ENCODE measurements at places on chromosomes 6 and 20.

DNA sequence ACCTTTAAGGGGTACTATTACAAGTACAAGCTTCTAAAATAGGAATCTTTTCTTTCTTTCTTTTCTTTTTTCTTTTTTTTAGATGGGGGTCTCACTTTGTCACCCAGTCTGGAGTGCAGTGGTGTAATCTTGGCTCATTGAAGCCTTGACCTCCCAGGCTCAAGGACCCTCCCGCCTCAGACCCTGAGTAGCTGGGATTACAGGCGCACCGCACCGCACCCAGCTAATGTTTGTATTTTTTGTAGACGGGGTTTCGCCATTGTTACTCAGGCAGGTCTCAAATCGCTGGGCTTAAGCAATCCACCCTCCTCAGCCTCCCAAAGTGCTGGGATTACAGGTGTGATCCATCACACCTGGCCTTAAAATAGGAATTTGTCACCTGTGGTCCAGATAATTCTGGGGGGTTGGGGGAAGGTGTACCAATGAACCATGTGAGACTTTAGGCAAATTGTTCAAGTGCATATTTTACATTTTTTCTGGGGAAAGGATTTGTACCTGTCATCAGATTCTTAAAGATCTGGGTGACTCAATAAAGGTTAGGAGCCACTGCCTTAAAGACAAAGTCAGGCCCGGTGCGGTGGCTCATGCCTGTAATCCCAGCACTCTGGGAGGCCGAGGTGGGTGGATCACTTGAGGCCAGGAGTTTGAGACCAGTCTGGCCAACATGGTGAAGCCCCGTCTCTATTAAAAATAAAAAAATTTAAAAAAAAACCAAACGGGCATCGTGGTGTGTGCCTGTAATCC is 19.7 kb upstream of the SYNJ2 start:
- no peak for DNase-seq
- no peaks in the 10 kb centered on the region for H3K27me3 ChIP-seq
- no peak overlapping the region for H3K27ac ChIP-seq
- H3K4me1 ChIP-seq, result no peaks in the 10 kb centered on the region

DNA sequence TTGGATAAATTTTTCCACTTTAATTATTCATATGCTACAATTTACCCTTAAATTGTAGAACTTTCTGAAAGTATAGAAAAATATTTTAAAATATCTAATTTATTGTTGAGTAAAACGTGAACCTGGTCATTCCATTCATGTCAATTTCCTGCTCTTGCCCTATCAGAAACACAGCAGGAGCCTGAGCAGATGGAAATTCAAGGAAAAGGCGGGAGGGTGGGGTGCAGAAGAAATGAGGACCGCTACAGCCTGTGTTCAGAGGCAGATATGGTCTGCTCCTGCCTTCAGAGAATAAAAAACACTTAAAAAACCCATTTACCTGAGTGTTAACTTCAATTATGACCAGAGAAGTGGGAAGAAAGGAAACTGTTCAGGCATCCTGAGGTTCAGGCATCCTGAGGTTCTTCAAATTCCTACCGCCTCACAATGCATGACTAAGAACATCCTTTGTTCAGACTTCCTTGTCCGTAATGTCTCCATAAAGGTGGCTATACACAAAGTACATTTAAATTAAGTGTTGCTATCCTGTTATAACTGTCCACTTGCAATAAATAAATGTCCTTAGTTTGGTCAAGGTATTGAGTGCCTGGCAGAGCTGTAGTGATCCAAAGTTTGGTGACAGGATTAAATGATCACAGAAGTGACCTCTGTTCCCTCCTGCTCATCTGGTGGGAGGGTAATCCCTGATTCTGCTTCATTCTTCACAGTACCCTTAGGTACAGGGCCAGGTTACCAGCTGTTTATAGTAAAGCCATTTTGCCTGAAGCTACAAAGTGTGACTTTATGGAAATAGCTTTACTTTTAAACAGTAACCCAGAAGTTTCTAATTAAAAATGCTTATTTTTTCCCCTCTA is 109.1 kb downstream of the MAN1A1 start:
- H3K36me3 ChIP-seq, result peaks cover 3% of the 10 kb centered on the region
- no peak overlapping the region for H3K4me3 ChIP-seq
- H3K27me3 ChIP-seq, result no peaks in the 10 kb centered on the region
- no peak overlapping the region for H3K27ac ChIP-seq
- no peaks in the 10 kb centered on the region for H3K4me1 ChIP-seq

- no peaks in the 10 kb centered on the region for H3K27me3 ChIP-seq
- H3K4me1 ChIP-seq, result no peaks in the 10 kb centered on the region
- no peak overlapping the region for H3K4me3 ChIP-seq
- H3K36me3 ChIP-seq, result peaks cover 34% of the 10 kb centered on the region
Measured at GRCh38 chr20:41513829-41514228, 104.3 kb downstream of the CHD6 start.

GRCh38 chr6:52992980-52993920 is 1.8 kb downstream of the GSTA4 start:
- no peaks in the 10 kb centered on the region for H3K36me3 ChIP-seq
- H3K27ac ChIP-seq, result no peak overlapping the region
- DNase-seq, result no peak
- H3K4me1 ChIP-seq, result peaks cover 16% of the 10 kb centered on the region
- H3K4me3 ChIP-seq, result no peak overlapping the region

GRCh38 chr6:118933855-118934460 is 1.0 kb downstream of the MCM9 start:
- peaks cover 20% of the 10 kb centered on the region for H3K36me3 ChIP-seq
- H3K27ac ChIP-seq, result no peak overlapping the region
- H3K4me1 ChIP-seq, result no peaks in the 10 kb centered on the region
- DNase-seq, result no peak
- peak overlapping the region; percentile 84 for H3K4me3 ChIP-seq

DNA sequence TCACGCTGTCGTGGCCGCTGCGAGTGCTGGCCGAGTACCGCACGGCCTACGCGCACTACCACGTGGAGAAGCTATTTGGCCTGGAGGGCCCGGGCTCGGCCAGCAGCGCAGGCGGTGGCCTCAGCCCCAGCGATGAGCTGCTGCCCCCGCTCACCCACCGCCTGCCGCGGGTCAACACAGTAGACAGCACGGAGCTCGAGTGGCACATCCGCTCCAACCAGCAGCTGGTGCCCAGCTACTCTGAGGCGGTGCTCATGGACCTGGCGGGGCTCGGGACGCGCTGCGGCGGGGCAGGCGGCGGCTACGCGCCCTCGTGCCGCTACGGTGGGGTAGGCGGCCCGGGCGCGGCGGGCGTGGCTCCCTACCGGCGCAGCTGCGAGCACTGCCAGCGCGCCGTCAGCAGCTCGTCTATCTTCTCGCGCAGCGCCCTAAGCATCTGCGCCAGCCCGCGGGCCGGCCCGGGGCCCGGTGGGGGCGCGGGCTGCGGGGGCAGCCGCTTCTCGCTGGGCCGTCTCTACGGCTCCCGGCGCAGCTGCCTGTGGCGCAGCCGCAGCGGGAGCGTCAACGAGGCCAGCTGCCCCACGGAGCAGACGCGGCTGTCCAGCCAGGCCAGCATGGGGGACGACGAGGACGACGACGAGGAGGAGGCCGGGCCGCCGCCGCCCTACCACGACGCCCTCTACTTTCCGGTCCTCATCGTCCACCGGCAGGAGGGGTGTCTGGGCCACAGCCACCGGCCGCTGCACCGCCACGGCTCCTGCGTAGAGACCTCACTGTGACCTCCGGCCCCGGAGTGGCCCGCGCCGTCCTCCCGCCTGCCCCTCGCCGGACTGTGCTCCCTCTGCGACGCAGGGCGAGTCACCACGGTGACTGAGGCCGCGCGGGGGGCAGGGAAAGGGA is 5.7 kb downstream of the TMEM151B start:
- no peak overlapping the region for H3K27ac ChIP-seq
- no peak overlapping the region for H3K4me3 ChIP-seq
- DNase-seq, result no peak
- H3K27me3 ChIP-seq, result peaks cover 38% of the 10 kb centered on the region

- no peak overlapping the region for H3K27ac ChIP-seq
- no peaks in the 10 kb centered on the region for H3K27me3 ChIP-seq
- H3K36me3 ChIP-seq, result no peaks in the 10 kb centered on the region
- H3K4me3 ChIP-seq, result no peak overlapping the region
- no peaks in the 10 kb centered on the region for H3K4me1 ChIP-seq
Measured at GRCh38 chr6:81636930-81637568, 115.4 kb downstream of the TENT5A start.

- H3K4me1 ChIP-seq, result no peaks in the 10 kb centered on the region
- H3K36me3 ChIP-seq, result no peaks in the 10 kb centered on the region
- no peak overlapping the region for H3K27ac ChIP-seq
- DNase-seq, result no peak
Measured at GRCh38 chr20:623704-624103, 13.6 kb upstream of the TCF15 start.

- no peak for DNase-seq
- H3K27me3 ChIP-seq, result no peaks in the 10 kb centered on the region
- H3K36me3 ChIP-seq, result peaks cover 36% of the 10 kb centered on the region
- peaks cover 57% of the 10 kb centered on the region for H3K4me1 ChIP-seq
- peak overlapping the region; percentile 10 for H3K27ac ChIP-seq
- H3K4me3 ChIP-seq, result no peak overlapping the region
Measured at GRCh38 chr6:111721753-111722154, 116.1 kb upstream of the TRAF3IP2 start.

- no peaks in the 10 kb centered on the region for H3K27me3 ChIP-seq
- no peaks in the 10 kb centered on the region for H3K36me3 ChIP-seq
- no peak for DNase-seq
- H3K27ac ChIP-seq, result no peak overlapping the region
- H3K4me3 ChIP-seq, result no peak overlapping the region
- H3K4me1 ChIP-seq, result no peaks in the 10 kb centered on the region
Measured at GRCh38 chr6:12537389-12537788, 179.2 kb upstream of the PHACTR1 start.

- no peak overlapping the region for H3K4me3 ChIP-seq
- peaks cover 45% of the 10 kb centered on the region for H3K4me1 ChIP-seq
- H3K27me3 ChIP-seq, result no peaks in the 10 kb centered on the region
- H3K27ac ChIP-seq, result no peak overlapping the region
- DNase-seq, result no peak
Measured at GRCh38 chr20:24978513-24978912, 14.0 kb downstream of the APMAP start.

GRCh38 chr20:3908667-3909066 is 19.5 kb downstream of the PANK2 start:
- peaks cover 47% of the 10 kb centered on the region for H3K36me3 ChIP-seq
- H3K4me1 ChIP-seq, result peaks cover 23% of the 10 kb centered on the region
- no peak overlapping the region for H3K27ac ChIP-seq
- no peak for DNase-seq
- H3K4me3 ChIP-seq, result no peak overlapping the region

DNA sequence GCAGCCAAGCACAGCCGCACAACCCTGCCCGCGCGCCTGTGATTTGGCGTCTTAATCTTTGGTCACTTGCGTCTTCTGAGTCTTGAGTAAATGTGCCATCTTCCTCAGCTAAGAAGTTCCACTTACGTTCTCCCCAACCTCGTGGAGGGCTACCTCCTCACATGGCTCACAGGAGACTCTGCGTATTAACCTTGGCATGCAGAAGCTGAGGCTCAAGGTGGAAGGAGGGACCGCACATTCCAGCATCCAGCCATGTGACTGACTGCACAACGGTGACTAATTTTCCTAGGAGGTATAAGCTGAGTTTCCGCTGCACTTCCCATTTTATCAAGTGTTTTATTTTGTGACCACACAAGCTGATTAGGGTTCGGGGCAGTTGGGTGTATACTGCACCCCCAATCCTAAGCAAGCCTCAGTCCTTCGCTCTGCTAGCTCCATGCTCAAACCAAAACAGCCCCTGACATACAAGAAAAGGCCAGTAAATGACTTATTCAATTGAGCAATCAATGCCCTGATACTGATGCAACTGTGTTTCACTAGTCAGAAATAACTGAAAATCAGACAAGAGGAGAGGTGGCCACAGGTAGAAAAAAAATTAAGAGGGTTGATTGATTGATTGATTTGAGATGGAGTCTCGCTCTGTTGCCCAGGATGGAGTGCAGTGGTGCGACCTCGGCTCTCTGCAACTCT is 7.0 kb downstream of the BEND3 start:
- no peaks in the 10 kb centered on the region for H3K4me1 ChIP-seq
- no peaks in the 10 kb centered on the region for H3K36me3 ChIP-seq
- no peaks in the 10 kb centered on the region for H3K27me3 ChIP-seq
- DNase-seq, result no peak
- H3K27ac ChIP-seq, result no peak overlapping the region

DNA sequence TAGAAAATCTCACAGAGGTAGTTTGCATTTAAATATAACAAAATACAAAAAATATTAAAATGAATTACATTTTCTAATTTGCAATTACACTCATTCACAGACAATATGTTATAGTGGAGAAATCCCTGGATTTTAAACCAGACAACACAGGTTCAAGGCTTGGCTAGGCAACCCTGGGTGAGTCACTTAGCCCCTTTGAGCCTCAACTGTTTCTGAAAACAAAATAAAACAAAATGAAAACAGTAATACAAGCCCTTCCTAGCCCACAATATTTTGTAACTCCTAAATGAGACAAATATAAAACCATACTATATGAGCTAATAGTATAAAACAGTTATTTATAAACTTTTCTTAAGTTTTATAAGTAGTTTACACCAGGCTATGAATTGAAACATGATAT is 41.0 kb downstream of the UQCC1 start:
- no peaks in the 10 kb centered on the region for H3K27me3 ChIP-seq
- H3K4me3 ChIP-seq, result no peak overlapping the region
- H3K4me1 ChIP-seq, result no peaks in the 10 kb centered on the region
- DNase-seq, result no peak
- H3K36me3 ChIP-seq, result peaks cover 7% of the 10 kb centered on the region

DNA sequence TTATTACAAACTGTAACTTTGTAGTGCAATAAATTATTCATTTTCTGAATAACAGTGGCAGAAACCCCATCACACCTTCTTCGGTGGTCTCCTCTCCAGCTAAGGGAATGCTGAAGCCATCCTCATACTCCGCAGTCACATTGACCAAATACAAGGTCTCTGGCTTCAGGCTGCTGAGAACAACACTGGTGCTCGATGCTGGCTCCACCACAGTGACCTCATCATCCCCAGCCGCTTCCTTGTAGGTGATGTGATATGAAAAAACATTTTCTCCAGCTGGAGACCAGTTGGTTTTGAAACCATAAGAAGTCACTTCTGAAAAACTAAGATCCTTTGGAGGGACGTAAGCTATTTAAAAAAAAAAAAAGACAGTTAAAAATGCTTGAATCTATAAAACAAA is 25.0 kb downstream of the COL12A1 start:
- H3K27me3 ChIP-seq, result no peaks in the 10 kb centered on the region
- H3K36me3 ChIP-seq, result no peaks in the 10 kb centered on the region
- no peak overlapping the region for H3K4me3 ChIP-seq
- no peak overlapping the region for H3K27ac ChIP-seq
- DNase-seq, result no peak
- no peaks in the 10 kb centered on the region for H3K4me1 ChIP-seq

DNA sequence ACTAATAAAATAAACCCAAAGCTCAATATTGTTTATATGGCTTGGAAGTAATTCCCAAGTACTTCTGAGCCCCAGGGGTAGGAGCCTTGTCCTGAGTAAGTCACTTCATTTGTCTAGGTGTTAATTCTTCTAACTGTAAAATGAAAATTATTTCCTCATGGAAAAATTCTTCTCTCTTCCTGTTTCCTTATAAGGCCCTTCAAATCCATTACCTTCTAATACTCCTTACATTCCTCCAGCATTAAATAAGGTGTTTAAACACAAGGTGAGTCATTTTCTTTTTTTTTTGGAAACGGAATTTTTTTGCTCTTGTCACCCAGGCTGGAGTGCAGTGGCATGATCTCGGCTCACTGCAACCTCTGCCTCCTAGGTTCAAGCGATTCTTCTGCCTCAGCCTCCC is 41.9 kb downstream of the PRR18 start:
- DNase-seq, result no peak
- no peaks in the 10 kb centered on the region for H3K27me3 ChIP-seq
- H3K4me1 ChIP-seq, result no peaks in the 10 kb centered on the region

All from natural killer cell (primary cell).